Activated CD8-positive, alpha-beta memory T cell treated with anti-CD3 and anti-CD28 coated beads, Interleukin-2, amount 10 ng/mL, durations not matched to agents 7 days and 5 days (primary cell): ENCODE measurements at places on chromosomes 1 and 21. TPM values are rescaled to one million over a fixed set of nuclear protein-coding genes. Genes with fewer than 3 reads are reported as not detected.

Gene TMEM51
- total RNA-seq = not detected

- no peak for DNase-seq
- H3K27ac ChIP-seq = no peak overlapping the region
- no peaks in the 10 kb centered on the region for H3K27me3 ChIP-seq
- no peaks in the 10 kb centered on the region for H3K36me3 ChIP-seq
- peaks cover 5% of the 10 kb centered on the region for H3K4me1 ChIP-seq
These were observed 24.5 kb upstream of the ZNF436 start for GRCh38 chr1:23394181-23394580.

GRCh38 chr21:42581993-42582786, 68.5 kb downstream of the SLC37A1 start:
- no peaks in the 10 kb centered on the region for H3K27me3 ChIP-seq
- peaks cover 4% of the 10 kb centered on the region for H3K4me1 ChIP-seq
- H3K27ac ChIP-seq = no peak overlapping the region
- no peak overlapping the region for H3K4me3 ChIP-seq
- DNase-seq = no peak

Gene GUCA2B
- total RNA-seq = not detected

Gene CYP4B1
- total RNA-seq = not detected

Gene ADORA1
- not detected for total RNA-seq

- H3K4me3 ChIP-seq = no peak overlapping the region
- no peaks in the 10 kb centered on the region for H3K4me1 ChIP-seq
- no peak overlapping the region for H3K27ac ChIP-seq
- no peaks in the 10 kb centered on the region for H3K27me3 ChIP-seq
- H3K36me3 ChIP-seq = no peaks in the 10 kb centered on the region
These were observed 518.2 kb downstream of the ADGRL2 start for GRCh38 chr1:82318921-82319320.

DNA sequence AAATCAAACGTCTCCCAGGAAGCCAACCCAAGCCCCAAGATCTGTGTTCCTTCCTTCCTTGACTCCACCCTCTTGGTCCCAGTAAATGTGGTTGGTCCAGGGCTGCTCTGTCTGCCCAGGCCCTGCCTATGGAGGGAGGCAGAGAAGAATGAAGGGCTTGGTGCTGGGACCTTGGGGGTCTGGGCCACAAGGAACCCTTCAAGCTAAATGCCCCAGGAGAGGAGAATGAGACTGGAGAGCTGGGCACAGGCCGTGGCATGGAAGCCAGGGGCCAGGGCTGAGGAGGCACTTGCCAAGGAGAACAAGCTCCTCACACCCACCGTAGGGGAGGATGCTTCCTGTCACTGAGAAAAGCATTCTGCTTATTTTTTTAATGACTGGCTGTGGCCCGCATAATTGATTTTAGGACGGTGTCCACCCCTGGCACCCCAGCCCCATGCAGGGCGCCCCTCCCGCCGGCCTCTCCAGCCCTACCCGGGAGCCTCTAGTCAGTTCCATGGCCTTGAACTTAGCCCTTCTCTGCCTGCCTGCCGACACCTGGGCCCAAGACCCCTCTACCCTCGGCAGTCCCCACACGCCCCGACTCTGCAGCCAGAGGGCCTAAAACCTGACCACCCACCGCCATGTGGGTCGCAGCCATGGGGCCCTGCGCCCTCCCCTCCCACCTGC, 889 bp downstream of the CLEC20A start:
- no peak overlapping the region for H3K27ac ChIP-seq
- no peak overlapping the region for H3K4me3 ChIP-seq
- H3K4me1 ChIP-seq = no peaks in the 10 kb centered on the region
- DNase-seq = no peak
- no peaks in the 10 kb centered on the region for H3K27me3 ChIP-seq

GRCh38 chr1:60388092-60388987, 314.8 kb upstream of the C1orf87 start:
- no peaks in the 10 kb centered on the region for H3K27me3 ChIP-seq
- H3K4me3 ChIP-seq = no peak overlapping the region
- no peak for DNase-seq
- H3K27ac ChIP-seq = no peak overlapping the region
- H3K4me1 ChIP-seq = no peaks in the 10 kb centered on the region
- H3K36me3 ChIP-seq = no peaks in the 10 kb centered on the region

Gene PLEKHO1
- total RNA-seq = 98.2 TPM

DNA sequence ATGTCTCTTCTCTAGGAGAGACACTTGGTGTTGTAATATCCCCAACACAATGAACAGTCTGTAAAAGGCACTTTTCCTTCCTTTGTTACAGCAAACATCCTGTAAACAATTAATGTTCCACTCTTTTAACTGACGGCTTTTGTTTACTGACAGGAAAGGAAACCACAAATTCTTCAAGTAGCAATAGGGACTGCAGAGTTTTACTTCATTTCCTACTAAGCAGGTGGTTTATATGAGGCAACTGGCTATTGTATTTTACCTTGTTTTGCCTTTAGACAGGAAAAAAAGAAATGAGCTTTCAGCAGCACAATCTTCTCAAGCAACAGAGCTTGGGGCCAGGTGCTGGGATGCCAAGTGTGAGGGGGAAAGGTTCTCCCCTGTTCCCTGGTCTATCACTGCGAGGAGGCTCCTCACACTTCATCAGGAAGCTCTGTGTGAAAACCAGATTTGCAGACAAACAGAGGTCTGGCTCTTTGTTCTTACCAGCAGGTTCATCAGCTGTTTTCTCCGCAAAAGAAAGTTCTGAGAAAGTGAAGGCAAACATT, 51.2 kb downstream of the SIPA1L2 start:
- no peaks in the 10 kb centered on the region for H3K27me3 ChIP-seq
- H3K4me1 ChIP-seq = peaks cover 37% of the 10 kb centered on the region
- H3K36me3 ChIP-seq = peaks cover 5% of the 10 kb centered on the region
- H3K4me3 ChIP-seq = peak overlapping the region; percentile 34

DNA sequence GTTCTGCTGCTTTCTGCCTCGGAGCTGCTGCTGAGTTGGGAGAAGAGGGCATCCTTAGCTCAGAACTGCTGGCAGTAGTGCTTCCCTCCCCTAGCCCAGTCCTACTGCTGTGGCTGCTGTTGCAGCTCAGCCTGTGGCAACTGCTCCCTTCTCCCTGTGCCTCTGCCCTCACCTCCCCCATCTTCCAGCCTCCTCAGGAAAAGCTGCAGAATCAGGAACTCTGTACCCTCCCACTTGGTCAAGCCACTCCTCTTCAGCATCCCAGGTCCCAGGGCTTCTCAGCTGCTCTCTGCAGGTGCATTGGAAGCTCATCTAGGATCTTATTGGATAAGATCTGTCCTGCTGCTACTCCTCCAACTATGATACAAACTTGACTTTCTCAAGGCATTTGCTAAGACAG, 316.7 kb downstream of the BRINP2 start:
- no peaks in the 10 kb centered on the region for H3K4me1 ChIP-seq
- H3K27me3 ChIP-seq = no peaks in the 10 kb centered on the region
- no peak overlapping the region for H3K27ac ChIP-seq
- no peak overlapping the region for H3K4me3 ChIP-seq
- no peaks in the 10 kb centered on the region for H3K36me3 ChIP-seq

DNA sequence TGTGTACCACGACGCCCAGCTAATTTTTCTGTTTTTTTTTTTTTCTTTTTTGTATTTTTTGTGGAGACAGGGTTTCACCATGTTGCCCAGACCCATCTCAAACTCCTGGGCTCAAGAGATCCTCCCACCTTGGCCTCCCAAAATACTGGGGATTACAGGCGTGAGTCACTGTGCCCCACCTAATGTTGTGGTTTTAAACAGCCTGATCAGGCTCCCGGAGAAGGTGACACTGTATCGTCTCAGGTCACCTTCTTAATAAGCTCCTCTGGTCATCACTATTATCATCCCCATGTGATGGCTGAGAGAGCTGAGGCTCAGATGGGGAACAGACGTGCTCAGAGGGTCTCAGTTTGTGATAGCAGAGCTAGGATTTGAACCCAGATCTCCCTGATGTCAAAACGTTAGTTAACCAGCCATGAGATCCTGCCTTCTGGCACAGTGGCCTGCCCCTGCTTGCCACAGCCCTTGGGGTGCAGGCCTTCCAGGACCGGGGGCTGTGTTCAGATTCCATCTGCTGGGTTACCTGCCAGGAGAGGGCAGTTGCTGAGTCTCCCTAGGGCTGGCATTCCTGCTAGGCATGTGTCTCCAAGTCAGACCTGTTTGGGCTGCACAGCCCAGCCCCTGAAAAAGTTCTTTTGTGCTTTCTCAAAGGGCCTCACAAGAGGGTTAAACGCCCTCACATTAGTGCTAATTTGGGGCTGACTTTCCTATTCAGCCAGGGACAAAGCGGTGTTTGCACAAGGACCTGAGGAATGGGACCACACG, 32.7 kb upstream of the GRHL3 start:
- H3K4me1 ChIP-seq = no peaks in the 10 kb centered on the region
- DNase-seq = peak; percentile 30
- no peak overlapping the region for H3K27ac ChIP-seq
- no peak overlapping the region for H3K4me3 ChIP-seq
- H3K27me3 ChIP-seq = peaks cover 5% of the 10 kb centered on the region

DNA sequence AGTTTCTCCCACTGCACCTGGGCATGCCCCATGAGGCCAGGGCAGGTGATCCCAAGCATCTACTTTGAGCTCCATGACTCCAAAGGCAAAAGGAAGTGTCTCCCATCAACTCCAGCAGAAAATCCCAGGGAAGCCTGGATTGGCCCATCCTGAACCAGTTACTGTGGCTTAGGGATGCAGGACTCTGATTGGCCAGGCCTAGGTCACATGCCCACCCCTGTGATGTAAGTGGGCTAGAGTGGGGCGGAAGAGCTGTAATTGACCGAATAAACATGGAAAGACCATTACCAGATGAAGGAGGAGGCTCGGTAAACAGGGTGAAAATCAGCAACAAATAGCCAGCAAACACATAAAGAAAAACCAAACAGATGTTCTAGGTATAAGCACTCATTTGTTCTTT, 45.2 kb downstream of the MATN1 start:
- H3K27ac ChIP-seq = no peak overlapping the region
- H3K36me3 ChIP-seq = no peaks in the 10 kb centered on the region
- DNase-seq = no peak
- H3K4me3 ChIP-seq = no peak overlapping the region
- no peaks in the 10 kb centered on the region for H3K4me1 ChIP-seq
